ENCODE measurements at places on chromosomes 4 and X.

GRCh38 chr4:11105715-11106114, 323.0 kb downstream of the HS3ST1 start:
- no peak for DNase-seq

DNA sequence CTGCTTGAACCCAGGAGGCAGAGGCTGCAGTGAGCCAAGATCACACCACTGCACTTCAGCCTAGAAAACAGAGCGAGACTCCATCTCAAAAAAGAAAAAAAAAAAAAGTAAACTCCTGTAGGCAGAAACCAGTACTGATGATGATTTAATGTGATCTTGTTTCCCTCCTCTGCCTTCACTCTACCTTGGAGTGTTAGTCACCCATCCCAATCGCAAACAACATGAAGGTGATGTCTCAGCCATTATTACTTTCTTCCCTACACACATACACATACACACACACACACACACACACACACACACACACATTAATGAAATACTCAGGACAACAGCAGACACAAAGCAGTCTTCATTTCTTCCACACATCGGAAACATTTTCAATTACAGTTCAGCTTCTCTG, 15.6 kb downstream of the XKRX start:
- DNase-seq = no peak

- DNase-seq = no peak
These were observed 248.3 kb upstream of the GATB start for GRCh38 chr4:152009031-152009670.

GRCh38 chr4:8168832-8169598, 10.4 kb upstream of the ABLIM2 start:
- DNase-seq = no peak

DNA sequence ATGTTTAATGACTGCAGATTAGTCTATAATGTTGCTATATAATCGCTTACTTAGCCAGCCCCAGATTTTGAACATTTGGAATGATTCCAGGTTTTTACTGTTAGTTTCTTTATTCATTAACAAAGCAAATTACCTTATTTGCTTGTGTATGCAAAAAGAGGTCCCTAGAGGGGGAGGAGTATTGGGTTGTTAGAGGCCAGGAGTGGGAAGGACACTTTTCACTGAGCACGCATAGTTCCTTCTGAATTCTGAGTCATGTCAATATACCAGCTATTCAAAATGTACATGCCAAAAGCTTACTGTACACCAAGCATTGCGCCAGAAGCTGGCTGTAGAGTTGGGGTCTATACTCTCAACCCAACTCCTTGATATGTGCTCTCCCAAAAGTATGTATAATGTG, 5.1 kb upstream of the DGAT2L6 start:
- peak; percentile 43 for DNase-seq

- DNase-seq = no peak
These were observed 203.4 kb downstream of the CHIC1 start for GRCh38 chrX:73766431-73766795.

DNA sequence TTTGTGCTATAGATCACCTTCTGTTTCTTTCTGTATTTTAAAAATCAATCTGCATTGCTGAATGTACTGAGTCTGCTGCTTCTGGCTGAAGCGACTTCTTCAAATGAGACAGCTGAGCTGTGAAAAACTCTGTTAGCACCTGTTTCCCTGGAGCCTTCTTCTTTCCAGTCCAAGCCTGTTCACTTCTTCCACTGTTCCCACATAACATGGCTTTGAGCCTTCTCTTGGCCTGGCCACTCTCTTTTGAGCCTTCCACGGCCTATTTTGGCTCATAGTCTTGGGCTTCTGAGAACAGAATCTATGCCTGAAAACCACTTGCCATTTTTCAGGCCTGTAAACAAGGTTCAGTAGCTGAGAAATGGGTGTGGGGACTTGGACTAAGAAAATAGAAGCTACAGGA, 132.9 kb upstream of the IGFBP7 start:
- DNase-seq = no peak

DNA sequence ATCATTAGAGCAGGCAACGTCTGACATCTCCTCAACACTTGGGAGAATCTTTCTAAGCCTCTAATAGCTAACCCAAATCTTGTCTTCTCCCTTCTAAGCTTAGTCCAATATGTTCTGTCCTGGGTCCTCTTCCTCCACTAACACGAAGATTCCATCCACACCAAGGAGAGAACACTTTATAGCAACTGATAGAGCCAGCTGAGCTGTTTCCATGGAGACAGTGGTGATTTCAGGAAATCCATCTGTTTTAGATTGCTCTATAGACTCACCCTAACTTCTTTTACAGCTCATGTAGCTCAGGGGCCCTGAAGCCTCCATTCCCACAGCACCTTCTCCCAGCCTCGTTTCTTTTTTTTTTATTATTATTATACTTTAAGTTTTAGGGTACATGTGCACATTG, 37.4 kb downstream of the SCD5 start:
- DNase-seq = peak; percentile 37

- no peak for DNase-seq
These were observed 15.0 kb downstream of the SRPX2 start for GRCh38 chrX:100658941-100659381.

DNA sequence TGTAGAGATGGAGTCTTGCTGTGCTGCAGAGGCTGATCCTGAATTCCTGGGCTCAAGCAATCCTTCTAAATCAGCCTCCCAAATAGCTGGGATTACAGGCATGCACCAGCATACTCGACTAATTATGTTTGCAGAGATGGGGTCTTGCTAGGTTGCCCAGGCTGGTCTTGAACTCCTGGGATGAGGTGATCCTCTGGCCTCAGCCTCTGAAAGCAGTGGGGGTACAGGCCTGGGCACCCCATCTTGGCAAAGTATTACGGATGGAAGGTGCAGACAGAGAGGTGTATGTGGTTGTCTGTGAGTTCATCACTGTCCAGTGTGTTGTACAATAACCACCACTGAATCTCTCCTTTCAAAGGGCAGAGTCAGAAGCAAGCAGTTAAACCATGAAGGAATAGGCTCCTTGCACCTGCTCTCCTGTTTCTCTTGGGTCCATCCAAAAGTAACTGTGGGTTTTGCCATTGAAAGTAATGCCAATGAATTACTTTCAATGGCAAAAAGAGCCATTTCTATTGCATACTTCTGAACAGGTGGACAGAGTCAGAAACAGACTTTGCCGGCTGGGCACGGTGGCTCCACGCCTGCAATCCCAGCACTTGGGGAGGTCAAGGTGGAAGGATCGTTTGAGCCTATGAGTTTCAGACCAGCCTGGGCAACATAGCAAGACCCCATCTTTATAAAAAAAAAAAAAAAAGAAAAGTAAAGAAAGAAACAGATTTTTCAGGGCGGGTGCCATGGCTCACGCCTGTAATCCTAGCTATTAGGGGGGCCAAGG, 7.0 kb upstream of the AKAP17A start:
- DNase-seq = no peak

DNA sequence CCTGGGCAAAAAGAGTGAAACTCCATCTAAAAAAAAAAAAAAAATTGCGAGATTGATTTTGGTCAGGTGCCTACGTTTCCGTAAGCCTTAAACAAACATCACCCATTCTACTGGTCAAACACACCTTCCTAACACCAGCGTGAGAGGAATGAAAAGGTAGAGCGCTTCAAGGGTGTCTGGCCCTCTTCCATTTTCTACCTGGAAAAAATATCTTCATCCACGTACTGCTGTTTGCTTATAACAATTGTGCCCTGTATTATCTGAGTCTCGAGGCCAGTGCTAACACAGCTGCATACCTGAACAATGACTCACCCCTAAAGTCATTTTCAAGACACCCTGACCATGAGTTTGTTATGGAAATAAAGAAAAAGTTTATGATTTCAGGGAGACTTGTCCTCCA, 13.9 kb downstream of the TMSB4X start:
- DNase-seq = peak; percentile 67

DNA sequence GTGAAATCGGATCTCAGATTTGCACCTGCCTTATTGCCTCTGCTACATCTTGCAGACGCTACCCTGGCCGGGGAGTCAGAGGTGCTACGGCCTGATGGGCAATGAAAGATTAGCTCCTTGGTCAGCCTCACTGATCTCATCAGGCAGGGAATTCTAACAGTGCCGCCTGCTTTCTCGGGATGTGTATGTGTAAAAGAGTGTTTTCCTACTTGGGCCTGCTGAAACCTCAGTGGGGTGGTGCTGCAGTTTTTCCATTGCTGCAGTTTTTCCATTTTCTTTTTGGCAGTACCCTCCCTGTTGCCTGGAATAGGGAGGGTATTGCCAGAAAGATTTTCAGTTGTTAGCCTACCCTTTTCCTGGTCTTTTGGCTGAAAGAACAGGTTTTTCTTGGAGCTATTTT, 117.5 kb downstream of the CDKL5 start:
- DNase-seq = no peak

GRCh38 chr4:113790478-113790877, 28.9 kb upstream of the CAMK2D start:
- DNase-seq = no peak

DNA sequence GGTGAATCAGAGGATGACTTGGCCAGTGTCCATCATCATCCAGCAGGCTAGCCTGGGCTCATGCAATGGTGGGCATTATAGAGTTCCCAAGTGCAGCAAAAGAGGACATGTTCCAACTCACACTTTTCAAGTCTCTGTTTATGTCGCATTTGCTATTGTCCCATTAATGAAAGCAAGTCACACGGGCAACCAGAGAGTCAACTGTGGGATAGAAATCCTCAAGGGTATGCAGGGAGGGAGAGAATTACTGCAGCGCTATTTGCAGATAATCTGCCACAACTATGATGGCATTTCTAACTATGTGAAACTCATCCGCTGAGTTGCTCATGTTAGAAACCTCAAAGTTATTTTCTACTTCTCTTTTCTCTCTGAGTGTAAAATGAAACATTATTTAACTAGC, 78.5 kb upstream of the TAB3 start:
- DNase-seq = no peak

DNA sequence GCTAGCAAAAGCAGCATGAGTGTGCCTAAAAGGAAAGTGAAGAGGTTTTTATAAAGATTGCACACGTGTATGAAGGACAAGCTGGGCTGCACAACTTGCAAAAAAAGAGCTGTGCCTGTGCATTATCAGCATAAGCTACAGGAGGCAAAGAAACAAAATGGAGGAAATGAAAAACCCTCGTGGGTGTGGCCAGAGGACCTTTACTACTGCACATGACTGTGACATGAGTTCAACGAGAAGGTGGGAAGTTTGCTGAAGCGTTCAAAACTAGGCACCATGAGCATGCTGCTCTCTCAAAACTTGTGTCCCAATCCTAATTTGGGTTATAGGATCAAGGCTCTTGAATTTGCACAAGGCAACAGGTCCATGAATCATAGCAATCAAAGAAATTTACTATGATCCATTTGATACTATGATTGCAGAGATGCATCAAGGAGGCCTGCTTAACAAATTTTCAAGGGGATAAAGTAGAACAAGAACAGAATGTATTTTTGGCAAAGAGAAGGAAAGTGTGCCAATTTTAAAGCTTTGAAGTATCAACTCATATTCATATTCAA, 38.1 kb upstream of the CXorf38 start:
- DNase-seq = no peak

GRCh38 chrX:123801901-123802300, 58.0 kb upstream of the XIAP start:
- no peak for DNase-seq

GRCh38 chr4:173051716-173052115, 116.9 kb upstream of the GALNT7 start:
- no peak for DNase-seq

- no peak for DNase-seq
These were observed 109.3 kb upstream of the NUDT6 start for GRCh38 chr4:123031664-123032063.

- no peak for DNase-seq
These were observed 24.7 kb downstream of the RBMX2 start for GRCh38 chrX:130426531-130426930.

DNA sequence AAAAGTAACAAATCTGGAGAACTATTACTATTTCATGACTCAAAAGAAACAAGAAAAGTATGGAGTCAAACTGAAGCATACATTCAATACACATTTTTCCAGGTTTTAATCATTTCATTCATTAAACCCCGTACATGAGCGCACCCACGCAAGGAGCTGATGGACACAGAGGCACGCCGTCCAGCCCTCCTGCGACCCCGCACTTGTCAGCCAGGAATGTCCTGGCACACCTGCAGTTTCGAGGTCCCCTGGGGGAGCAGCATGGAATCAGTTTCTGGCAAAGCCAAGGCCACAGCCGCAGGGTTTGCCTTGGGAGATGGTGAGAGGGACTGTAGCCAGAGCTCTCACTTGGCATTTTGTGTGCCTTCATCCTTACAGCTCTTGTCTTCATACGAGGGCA, 12.8 kb upstream of the SLC2A9 start:
- DNase-seq = no peak

- DNase-seq = no peak
These were observed 811 bp downstream of the TMEM187 start for GRCh38 chrX:153973127-153974002.

DNA sequence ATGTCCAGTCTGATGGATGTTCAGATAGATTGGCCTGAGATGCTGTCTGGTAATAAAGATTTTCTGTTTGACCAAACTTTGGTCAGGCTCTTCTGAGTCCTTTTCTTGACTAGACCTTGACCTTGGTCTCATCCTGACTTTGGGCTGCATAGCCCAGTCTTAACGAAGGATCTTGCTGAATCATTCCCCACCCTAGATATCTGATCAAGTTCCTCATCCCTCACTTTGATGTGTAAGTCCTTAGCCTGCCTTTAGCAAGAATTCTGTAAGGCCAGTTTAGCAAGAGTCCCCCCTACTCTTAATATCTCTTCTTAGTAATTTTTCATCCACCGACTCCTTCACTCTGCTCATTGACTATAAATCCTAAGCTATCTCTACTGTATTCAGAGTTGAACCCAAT, 244.4 kb upstream of the JADE1 start:
- DNase-seq = no peak

GRCh38 chr4:121939690-121940089, 12.2 kb downstream of the TRPC3 start:
- no peak for DNase-seq

GRCh38 chr4:41145571-41146078, 68.7 kb downstream of the APBB2 start:
- DNase-seq = peak; percentile 45

GRCh38 chr4:102601586-102602227, 100.5 kb downstream of the NFKB1 start:
- DNase-seq = no peak

GRCh38 chrX:45889471-45889870, 655.8 kb downstream of the ZNF674 start:
- DNase-seq = peak; percentile 53

- no peak for DNase-seq
These were observed 2.2 kb downstream of the FBXO8 start for GRCh38 chr4:174281182-174281737.

DNA sequence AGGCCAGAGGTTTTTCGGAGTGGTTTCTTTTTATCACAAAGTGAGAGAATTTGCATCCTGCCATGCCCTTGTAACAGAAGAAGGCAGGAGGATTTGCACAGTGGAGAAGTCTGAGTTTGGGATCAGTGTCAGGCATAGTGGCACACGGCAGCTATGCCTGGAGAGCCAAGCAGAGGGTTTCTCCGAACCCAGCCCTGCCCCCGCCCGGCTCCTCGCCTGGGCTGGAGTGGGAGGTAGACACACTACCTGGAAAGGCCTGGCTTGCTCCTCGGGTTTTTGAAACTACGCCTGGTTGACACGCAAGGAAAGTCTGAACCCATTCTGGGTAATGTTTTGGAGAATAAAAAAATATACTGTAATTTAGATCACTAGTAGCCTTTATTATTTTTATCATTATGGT, 1653.6 kb upstream of the TENM3 start:
- no peak for DNase-seq

- no peak for DNase-seq
These were observed 160.5 kb upstream of the AGTR2 start for GRCh38 chrX:116009861-116010710.

GRCh38 chr4:131316086-131316485, 1833.0 kb upstream of the PCDH10 start:
- DNase-seq = no peak

Measured in GM23248 (cell line).